ENCODE measurements at places on chromosomes 4 and X.

GRCh38 chrX:97199501-97199900 lies 315.8 kb downstream of the RPA4 start:
- no peak for DNase-seq

DNA sequence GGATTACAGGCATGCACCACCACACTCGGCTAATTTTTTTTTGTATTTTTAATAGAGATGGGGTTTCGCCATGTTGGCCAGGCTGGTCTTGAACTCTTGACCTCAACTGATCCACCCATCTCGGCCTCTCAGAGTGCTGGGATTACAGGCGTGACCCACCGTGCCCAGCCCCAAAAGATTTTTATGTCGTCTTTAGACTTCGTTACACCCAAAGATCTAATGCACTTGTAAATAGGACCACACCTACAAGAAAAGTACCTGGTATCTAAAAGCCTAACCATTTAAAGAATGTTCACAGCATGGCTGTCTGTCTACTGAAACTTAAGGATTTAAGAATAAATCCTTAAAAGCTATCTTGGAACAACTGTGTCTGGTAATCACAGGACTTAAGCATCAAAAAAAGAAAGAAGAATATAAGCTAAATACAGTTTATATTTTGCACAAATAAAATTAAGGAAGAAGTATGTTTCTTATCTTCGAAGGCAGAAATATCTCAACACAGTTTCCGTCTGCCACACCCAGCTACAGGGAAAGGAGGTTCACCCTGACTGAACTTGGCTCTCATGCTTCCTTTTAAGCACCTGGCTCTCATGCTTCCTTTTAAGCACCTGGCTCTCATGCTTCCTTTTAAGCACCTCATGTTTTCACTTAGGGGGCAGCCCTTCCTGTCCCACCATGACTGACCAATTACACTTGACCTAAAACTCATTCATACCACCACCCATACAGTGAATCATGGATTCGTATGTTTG lies 92.0 kb upstream of the STS start:
- DNase-seq = no peak

- DNase-seq = no peak
Observed at GRCh38 chrX:44247468-44247867, 96.0 kb downstream of the EFHC2 start.

GRCh38 chr4:42306221-42307109 lies 90.8 kb upstream of the SHISA3 start:
- DNase-seq = no peak

DNA sequence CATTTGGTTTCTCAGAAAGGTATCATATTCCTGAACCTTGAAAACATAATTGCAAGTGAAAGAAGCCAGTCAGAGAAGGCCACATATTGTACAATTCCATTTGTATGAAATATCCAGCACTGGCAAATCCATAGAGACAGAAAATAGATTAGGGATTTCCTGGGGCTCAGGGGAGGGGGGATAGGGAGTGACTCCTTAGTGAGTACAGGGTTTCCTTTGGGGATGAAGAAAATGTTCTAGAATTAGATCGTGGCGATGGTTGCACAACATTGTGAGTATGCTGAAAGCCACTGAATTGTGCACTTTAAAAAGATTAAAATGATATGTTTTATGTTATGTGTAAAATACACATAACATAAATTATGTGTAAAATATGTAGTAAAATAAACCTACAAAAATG lies 10.3 kb downstream of the XPNPEP2 start:
- DNase-seq = no peak

GRCh38 chr4:173937631-173938270 lies 345.7 kb downstream of the FBXO8 start:
- no peak for DNase-seq

Measured in NCI-H1930 (cell line).